ENCODE measurements at places on chromosomes 2 and 18. TPM values are rescaled to one million over a fixed set of nuclear protein-coding genes. Genes with fewer than 3 reads are reported as not detected.

GRCh38 chr2:99187011-99187410, 6.0 kb downstream of the MRPL30 start:
- H3K27me3 ChIP-seq = no peaks in the 10 kb centered on the region
- peaks cover 9% of the 10 kb centered on the region for H3K36me3 ChIP-seq
- DNase-seq = no peak
- peaks cover 11% of the 10 kb centered on the region for H3K4me1 ChIP-seq
- H3K27ac ChIP-seq = no peak overlapping the region

DNA sequence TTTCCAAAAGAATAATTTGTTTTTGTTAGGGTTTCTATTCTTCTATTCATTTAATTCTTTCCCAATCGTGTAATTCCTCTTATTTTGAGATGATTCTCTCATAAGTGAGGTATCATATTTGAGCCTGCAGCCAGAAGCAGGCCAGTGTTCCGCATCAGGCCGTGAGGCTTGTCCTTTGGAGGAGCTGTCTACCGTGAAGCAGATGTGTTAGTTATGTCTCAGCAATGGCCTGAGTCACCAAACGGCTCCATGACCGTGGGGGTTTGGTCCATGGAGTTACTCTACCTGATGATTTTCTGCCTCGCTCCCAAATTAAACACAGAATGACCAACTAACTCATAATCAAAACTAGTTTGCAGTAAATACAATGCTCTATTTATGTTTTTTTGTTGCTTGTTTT, 64.2 kb upstream of the TMEM87B start:
- H3K4me3 ChIP-seq = no peak overlapping the region
- no peak for DNase-seq
- H3K4me1 ChIP-seq = no peaks in the 10 kb centered on the region
- H3K27me3 ChIP-seq = peaks cover under 1% of the 10 kb centered on the region

- no peak overlapping the region for H3K27ac ChIP-seq
- H3K4me1 ChIP-seq = no peaks in the 10 kb centered on the region
- peaks cover 3% of the 10 kb centered on the region for H3K27me3 ChIP-seq
Observed at GRCh38 chr2:3958969-3959368, 255.6 kb downstream of the DCDC2C start.

PLA2R1 gene
- polyA plus RNA-seq = not detected

TMEM17 gene
- 2.2 TPM for polyA plus RNA-seq

DNA sequence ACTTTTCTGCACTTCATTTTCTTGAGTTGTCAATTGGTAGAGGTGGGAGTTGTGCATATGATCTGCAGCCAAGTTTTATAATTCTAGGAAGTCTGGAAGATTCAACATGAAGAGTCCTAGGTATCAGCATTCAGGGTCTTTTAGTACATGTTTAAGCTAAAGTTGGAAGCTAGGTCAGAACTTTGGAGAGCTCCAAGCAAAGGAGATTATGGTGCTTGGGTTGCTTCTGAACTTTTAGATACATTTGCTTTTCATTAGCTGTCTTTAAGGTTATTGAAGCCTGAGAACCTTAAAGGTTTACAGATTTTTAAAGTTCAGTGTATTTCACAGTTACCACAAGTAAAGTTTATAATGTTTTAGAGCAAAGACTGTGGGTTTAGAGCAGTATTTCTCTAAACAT, 85.5 kb downstream of the EPC2 start:
- H3K27ac ChIP-seq = no peak overlapping the region
- H3K36me3 ChIP-seq = no peaks in the 10 kb centered on the region
- no peaks in the 10 kb centered on the region for H3K27me3 ChIP-seq
- peaks cover 48% of the 10 kb centered on the region for H3K4me1 ChIP-seq
- DNase-seq = no peak
- no peak overlapping the region for H3K4me3 ChIP-seq

- no peak overlapping the region for H3K4me3 ChIP-seq
- H3K27me3 ChIP-seq = no peaks in the 10 kb centered on the region
- DNase-seq = no peak
- H3K27ac ChIP-seq = no peak overlapping the region
- no peaks in the 10 kb centered on the region for H3K4me1 ChIP-seq
Observed at GRCh38 chr2:191252699-191253098, 7.5 kb downstream of the MYO1B start.

DNA sequence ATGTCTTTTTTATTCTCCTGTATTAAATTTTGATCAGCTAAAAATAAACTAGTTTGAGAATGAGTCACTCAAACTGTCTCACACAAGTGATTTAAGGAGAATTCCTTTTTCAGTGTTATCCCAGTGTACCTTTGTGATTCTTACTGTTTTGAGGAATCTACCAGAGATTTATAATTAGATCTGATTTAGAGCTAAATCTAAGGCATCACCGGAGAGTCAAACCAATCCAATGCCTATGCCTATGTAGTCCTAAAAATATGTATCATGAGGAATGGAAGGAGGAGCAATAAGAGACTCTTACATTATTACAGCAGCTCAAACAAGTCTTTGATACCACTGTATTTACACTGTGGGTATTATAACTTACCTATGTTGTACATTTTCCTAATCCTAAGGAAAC, 63.4 kb upstream of the CYP20A1 start:
- H3K27ac ChIP-seq = no peak overlapping the region
- no peaks in the 10 kb centered on the region for H3K27me3 ChIP-seq
- peaks cover 8% of the 10 kb centered on the region for H3K4me1 ChIP-seq
- no peak overlapping the region for H3K4me3 ChIP-seq
- no peak for DNase-seq
